ENCODE measurements at places on chromosomes 2 and 18.

DNA sequence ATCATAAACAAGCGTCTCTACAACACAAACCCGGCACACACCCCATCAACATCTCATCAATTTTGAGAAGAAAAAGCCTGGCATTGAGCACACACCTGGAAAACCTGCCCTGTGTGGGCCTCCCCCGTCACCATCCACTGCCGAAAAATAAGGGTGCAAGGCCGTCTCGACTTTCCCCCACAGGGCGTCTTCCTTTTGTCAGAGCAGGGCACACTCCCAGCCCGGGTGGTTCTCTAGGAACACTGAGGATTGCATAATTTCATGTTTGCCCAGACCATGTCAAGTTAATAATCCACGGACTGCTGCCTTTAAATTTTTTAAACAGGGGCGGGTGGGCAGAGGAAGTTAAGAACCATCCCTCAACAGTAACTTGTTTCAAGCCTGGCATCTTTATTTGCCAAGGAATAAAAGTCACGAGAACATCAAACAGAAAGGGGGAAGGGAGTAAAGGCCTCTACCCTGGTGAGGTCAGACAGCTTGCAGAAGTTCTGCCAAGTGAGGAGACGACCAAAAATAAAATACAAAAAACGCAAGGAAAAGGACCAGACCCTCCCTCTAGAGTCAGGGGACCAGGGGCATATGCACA lies 2.1 kb downstream of the TFCP2L1 start:
- no peak for DNase-seq

DNA sequence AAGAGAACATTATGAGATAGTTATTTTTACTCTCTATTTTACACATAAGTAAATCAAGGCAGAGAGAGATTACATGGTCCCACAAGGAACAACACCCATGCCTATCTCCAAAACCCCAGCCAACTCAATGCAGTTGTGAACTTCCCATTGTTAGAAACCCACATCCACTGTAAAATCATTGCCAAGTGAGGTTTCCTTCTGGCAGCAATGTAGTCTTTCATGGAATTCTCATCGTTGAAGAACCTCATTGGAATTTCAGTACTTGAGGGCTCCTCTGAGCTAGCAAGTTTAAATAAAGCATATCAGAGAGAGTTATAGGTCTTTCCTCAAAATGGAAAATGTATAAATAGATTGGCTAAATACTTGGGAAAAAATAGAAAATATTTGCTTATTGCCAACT lies 105.2 kb downstream of the RAD51AP2 start:
- DNase-seq: no peak

DNA sequence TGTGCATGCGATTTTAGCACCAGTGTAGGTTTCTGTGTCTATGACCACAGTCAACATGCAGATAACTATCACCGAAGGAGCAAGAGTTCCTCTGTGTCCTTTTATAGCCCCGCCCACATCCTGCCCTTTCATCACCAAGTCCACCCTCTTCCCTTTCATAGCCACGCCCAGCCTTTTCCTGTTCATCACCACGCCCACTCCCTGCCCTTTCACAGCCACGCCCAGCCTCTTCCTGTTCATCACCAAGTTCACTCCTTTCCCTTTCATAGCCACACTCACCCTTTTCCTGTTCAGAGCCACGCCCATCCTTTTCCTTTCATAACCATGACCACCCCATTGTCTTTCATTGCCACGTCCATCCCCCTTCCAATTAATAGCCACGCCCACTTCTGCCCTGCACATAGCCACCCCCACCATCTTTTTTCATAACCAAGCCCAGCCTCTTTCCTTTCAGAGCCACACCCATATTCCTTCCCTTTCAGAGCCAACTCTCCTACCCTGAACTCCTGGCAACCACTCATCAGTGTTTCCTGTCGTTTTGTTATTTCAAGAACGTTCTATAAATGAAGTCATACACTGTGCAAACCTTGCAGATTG lies 273.9 kb downstream of the MYT1L start:
- DNase-seq: peak; percentile 68

DNA sequence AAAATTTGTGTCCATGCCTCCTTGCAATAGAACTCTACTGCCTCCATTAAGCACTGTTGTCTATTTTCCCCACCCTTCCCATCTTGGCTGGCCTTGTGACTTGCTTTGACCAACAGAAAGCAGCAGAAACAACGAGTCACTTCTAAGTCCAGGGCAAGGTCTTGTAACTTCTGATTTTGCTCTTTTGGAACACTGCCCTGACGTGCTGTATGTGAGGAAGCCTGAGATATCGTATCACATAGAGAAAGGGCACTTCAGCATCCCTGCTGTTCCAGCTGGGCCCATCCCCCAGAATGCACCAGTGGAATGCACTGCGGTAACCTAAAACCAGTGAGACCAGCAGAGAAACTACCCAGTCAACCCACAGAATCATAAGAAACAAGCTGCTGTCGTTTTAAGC lies 28.1 kb downstream of the NCKAP1 start:
- DNase-seq: no peak

GRCh38 chr2:115491186-115491793 lies 1048.8 kb downstream of the DPP10 start:
- DNase-seq: no peak

GRCh38 chr2:223477318-223477717 lies 124.8 kb downstream of the SCG2 start:
- no peak for DNase-seq

DNA sequence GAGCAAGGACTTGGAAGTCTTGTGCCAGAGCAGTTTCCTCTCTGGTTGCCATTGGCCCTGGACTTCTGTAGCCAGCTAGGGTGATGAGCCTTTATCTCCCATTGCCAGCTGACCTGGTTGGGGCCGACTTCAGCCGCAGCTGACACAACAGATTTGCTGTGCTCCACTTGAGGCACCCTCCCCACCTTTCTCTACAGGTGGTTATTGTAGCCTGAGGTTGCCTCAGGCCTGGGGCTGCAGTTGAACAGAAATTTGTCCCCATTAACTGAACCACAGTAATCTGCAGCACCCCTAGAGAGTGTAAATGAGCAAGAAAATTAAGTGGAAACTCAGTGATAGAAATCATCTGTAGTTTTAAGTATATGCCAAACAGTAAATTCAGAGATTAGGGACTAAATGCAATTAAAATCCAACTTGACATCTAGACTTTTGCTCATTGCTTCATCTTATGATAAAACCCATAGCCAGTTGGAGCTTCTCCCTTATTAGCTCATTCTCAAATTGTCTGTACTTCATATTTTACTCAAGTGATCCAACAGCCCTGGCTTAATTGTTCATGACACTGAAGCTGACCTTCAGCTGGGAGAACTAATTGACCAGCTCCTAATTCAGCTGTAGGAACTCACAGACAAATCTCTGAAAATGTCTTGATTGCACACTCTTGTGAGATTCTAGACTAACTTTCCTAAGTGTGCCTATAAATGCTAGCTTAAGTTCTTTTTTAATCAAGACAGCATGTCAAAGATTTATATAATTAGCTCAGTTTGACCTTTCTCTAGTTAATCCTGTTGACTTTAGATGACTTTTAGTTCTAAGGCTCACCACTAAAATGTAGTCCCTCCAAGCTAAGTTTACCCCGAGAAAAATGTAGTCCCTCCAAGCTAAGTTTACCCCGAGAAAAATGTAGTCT lies 48.9 kb downstream of the COPS8 start:
- no peak for DNase-seq

GRCh38 chr2:69190743-69191404 lies 177.9 kb downstream of the ANTXR1 start:
- DNase-seq: no peak
